ENCODE measurements at places on chromosomes 16 and 17. TPM values are rescaled to one million over a fixed set of nuclear protein-coding genes. Genes with fewer than 3 reads are reported as not detected.
A peak's percentile ranks its signal among the peaks of the same experiment; 100 is the strongest.

Gene TTYH2
- 8.3 TPM for polyA plus RNA-seq

DNA sequence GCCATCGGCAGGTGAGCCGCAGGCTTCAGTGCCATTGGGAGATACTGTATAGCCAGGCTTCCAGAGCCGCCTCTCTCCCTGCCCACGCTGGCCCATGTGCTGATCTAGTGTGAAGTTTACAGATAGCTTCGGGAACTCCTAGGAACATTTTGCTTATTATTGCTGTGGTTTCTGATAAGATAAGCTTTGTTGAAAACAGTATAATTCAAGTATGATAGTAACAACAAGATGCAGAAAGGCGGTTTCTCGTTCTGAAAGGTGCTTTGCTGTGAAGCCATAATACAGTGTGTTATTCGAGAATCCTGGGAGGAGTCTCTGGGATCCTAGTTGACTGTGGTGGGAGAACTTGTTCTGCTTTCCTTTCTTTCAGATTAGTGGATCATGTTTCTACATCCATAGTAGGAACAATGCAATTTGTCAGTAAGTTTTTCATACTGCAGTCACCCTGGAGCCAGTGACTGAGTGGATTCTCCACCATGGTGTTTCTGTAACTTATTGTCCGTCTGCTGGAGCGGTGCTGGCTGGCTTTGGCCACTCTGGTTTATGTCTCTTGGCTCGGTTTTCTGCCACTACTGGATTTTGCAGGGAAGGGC is 31.5 kb downstream of the RAB11FIP3 start:
- no peak for DNase-seq

GRCh38 chr17:56125830-56126819 is 27.1 kb upstream of the ANKFN1 start:
- no peak for DNase-seq

GRCh38 chr16:55734665-55735064 is 78.9 kb downstream of the SLC6A2 start:
- no peak for DNase-seq

- DNase-seq: peak; percentile 8
These were observed 310.0 kb downstream of the CBLN1 start for GRCh38 chr16:48971571-48972077.

- DNase-seq: no peak
These were observed 6.2 kb downstream of the CBX4 start for GRCh38 chr17:79833110-79833450.
